ENCODE measurements at places on chromosomes 2 and 18. TPM values are rescaled to one million over a fixed set of nuclear protein-coding genes. Genes with fewer than 3 reads are reported as not detected.
A peak's percentile ranks its signal among the peaks of the same experiment; 100 is the strongest.

DNA sequence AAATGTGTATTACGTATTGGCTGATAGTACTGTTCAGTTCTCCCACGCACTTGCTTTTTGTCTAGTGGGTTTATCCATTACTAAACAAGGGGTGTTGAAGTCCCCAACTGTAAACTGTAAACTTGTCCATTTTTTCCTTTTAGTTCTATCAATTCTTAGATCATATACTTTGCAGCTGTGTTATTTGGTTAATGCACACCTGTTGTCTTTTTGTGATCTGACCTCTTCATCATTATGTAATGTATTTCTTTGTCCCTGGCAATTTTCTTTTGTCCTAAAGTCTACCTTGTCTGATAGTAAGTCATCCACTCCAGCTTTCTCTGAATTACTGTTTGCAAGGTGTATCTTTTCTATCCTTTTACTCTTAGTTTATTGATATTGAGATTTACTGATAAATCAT lies 21.9 kb downstream of the MCEE start:
- DNase-seq = no peak

DNA sequence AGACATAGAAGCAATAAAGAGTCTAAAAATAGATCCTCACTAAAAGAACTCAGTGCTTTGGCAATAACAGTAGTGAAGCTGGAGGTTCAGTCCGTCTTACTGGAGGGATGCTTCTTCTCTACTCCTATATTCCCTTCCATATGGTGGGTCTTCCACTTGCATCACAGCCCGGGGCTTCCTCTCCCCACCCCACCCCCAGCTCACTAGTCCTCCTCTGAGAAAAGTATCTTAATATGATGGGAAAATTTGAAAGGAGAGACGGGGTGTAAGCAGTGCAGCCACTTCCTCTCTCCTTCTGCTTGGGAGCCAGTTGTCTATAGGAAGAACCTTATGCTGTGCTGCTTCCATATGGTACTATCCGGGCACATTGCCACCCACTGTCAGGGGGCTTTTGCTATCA lies 57.2 kb upstream of the SPOPL start:
- no peak for DNase-seq

DNA sequence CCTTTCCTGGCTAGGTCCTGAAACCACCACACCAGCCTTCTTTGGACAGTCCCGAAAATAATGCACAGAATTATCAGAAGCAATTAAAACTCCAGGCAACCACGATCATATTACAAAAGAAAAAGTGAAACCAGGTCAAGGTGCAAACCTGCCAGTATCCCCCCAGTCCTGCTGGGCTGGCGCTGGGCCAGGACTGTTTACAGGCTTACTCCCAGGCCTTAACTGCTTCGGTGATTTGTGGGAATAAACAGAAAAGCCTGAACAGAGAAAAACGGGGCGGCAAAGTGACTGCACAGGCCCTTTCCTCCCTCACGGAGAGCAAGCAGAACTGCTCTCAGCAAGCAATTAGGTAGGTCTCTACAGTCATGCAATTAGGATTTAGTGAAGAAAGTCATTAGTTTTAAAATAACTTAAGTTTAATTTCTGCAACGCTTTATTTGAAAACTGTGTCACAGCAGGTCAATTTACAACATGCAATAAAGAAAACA lies 1.3 kb downstream of the HDAC4 start:
- DNase-seq = peak; percentile 30

GRCh38 chr2:219726916-219727315 lies 99.5 kb downstream of the SLC4A3 start:
- DNase-seq = no peak

GRCh38 chr2:196380098-196380497 lies 208.7 kb upstream of the STK17B start:
- no peak for DNase-seq

GRCh38 chr2:44548221-44549098 lies 186.7 kb downstream of the CAMKMT start:
- no peak for DNase-seq

DNA sequence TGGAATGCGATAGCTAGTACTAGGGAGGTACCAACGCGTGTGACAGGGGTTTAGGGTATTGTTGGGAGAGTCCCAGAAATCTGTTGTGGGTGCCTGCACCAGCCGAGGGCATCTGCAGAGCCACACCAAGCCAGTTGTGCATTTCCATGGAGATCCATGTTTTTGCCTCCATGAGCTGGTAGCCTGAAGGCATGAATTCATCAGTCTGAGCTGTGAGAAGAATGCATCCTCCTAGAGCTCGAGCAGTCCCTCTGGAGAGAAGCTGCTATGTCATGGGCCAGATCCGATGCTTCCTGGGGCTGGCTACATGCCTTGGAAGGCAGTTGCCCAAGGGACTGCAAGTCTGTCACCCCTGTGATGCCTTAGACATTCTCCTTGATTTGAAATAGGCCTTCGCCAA lies 57.9 kb downstream of the LIPG start:
- DNase-seq = no peak

GRCh38 chr2:160934263-160934662 lies 226.0 kb upstream of the TANK start:
- DNase-seq = no peak

DNA sequence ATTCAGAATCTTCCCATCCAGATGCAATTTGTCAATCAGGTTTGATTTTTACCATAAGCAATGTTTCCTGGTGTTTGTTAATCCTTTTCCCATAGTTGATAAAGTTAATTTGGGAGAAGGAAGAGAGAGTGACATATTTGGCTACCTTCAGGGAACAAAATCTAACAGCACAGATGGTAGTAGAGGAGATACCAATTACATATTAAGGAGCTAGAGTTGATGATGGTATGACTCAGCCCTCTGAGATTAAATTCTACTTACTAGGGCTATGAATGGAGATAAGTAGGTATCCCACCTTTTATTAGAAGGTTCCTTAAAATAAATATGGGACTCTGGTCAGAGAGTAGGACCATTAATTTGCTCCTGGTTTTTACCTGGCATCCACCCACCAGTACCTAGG lies 139.7 kb downstream of the EHBP1 start:
- DNase-seq = no peak

GRCh38 chr2:204172145-204172600 lies 235.6 kb downstream of the ICOS start:
- DNase-seq = peak; percentile 79

DNA sequence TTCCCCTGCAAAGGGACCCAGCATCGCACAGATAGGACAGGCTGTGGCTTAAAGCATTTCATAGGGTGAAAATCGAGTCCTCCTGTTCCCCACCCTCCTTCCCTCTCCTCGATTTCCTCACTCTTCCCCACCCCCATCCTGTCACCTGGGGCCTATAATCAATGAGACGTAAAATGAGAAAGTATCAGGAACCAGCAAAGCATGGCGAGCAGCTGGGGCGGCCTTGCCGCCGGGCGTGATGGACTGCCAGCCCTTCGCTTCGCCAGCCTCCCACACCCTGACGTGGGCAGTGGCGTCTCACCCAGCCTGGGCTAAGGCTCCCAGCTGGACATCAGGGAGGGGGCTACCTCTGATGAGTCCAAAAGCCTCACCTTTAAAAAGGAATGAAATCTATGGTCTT lies 11.1 kb downstream of the SLC30A3 start:
- no peak for DNase-seq

GRCh38 chr18:48095726-48096125 lies 165.3 kb upstream of the SMAD2 start:
- no peak for DNase-seq

- DNase-seq = no peak
These were observed 1320.3 kb upstream of the LRRTM1 start for GRCh38 chr2:81624825-81625224.

GRCh38 chr2:200968162-200968561 lies 4.7 kb upstream of the ORC2 start:
- DNase-seq = no peak

DNA sequence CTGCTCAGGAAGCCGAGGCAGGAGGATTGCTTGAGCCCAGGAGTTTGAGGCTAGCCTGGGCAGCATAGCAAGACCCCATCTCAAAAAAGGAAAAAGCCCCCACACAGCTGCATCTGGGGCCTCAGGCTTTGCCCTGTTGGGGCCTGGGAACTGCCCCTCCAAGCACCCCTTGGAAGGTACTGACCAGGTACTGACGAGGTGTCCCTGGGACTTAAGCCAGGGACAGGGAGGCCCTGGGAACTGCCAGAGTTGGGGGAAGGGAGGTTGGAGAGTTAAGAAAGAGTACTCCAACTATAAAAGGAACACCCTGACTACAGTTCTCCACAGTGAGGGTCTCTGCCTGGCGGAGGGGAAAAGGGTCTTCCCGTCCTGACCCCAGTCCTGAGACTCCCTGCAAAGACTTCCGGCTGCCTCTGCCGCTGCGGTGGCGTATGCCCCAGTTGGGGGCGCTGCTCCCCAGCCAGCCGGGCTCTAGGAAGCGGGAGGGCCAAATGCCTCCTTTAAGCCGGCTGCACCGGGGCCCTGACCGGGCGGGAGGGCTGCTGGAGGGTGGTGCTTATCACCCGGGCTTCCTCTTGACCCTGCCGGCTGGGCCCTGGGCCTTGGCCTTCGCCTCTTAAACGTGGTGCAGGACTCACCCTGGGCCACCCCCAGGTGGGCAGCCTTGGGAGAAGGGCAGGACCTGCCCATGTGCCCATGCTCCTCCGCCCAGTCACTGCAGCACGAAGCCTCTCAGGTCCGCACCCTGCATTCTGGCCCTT lies 12.8 kb downstream of the SLC30A3 start:
- DNase-seq = peak; percentile 28

- no peak for DNase-seq
These were observed 108.8 kb upstream of the DLX2 start for GRCh38 chr2:172211512-172211911.

NLRC4 gene
- total RNA-seq = 1.4 TPM

PSMA8 gene
- not detected for total RNA-seq

MITD1 gene
- 32.1 TPM for total RNA-seq

LAMA1 gene
- 38.2 TPM for total RNA-seq

STAT4 gene
- 8.9 TPM for total RNA-seq

PTGR3 gene
- total RNA-seq = 24.7 TPM

ALK gene
- 4.2 TPM for total RNA-seq

CFAP210 gene
- 3.0 TPM for total RNA-seq

TCF23 gene
- 0.06 TPM for total RNA-seq
